ENCODE measurements at places on chromosomes 13 and 19.

DNA sequence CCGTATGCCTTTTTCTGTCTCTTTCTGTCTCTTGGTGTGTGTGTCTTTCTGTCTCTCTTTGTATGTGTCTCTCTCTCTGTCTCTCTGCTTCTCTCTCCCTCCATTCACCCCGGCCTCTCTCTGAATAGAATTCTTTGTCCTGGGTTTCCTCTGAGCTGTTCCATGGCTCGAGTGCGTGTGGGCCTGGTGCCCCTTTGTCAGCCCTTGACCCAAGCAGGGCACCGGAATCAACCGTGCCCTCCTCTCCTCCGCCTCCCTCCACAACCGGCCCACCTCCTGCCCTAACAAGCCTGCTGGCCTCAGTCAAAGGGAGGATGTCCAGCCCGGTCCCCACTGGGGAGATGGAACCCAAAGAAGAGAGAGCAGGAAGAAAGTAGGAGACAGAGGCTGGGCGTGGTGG lies 3.2 kb downstream of the AXL start:
- DNase-seq: no peak

- DNase-seq: no peak
Observed at GRCh38 chr13:36030670-36031331, 100.4 kb downstream of the DCLK1 start.

DNA sequence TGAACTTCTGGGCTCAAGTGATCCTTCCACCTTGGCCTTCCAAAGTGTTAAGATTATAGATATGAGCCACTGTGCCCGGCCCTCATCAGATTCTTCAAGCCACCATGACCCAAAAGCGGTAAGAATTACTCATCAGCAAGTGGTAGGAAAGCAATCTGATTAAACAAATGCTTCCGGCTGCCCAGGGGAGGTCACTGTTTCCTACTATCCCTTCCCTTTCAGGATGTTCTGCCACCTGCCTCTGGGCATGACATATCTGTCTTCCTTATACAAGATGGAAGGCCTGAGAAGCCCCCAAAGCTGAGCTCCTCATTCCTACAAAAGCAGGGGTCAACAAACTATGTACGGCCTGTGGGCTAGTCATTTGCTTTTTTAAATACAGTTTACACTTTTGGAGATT lies 7.0 kb downstream of the ABHD8 start:
- no peak for DNase-seq

- DNase-seq: no peak
Observed at GRCh38 chr19:39746836-39747529, 9.2 kb upstream of the CLC start.

DNA sequence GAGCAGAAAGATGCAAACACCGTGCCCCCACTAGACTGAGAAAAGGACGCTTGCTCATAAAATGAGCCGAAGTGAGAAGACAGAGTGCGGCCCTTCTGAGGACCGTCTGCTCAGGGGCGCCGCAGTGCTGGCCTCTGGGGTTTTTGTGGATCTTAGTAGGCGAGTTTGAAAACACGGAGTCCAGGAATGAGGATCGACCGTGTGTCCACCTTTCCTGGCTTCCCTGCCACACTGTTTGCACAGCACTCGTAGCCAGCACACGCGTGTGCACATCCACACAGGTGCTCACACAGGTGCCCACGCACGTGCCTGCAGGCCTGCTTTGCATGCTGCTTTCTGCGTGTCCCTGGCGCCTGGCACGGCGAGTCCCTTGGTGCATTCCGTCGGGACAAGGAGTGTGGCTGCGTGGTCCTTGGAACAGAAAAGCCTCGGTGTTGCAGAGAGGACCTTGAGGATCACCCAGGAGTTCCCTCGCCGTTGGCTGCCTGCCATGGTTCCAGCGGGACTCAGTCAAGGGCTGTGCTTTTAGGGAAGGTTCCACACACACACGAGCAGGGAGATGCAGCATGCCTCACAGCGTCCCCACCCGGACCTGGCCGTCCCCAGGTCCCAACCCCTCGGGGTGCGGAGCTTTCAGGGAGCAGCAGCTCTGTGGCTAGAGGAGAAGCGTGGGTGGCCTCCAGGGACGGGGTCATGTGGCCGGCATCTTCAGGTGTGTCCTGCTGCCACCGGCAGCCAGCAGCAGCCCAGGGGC lies 10.1 kb upstream of the ZNF554 start:
- no peak for DNase-seq

DNA sequence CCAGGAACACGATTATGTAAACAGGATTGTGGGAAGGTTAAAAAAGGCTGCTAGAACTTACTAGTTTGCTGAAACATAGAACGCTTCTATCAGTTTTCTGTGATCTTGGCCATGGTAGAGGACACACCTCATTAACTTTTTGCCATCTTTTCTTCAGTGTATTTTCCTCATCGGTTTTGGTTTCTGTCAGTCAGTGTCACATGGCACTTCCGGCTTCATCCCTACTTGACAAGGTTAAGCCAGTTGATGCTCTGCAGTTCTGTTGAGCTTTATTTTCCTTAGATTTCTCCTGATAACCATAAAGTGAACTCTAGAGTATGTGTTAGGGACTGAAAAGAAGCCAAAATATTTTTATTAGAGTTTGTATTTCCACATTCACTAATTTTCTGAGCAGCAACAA lies 147.5 kb downstream of the NDFIP2 start:
- DNase-seq: no peak

DNA sequence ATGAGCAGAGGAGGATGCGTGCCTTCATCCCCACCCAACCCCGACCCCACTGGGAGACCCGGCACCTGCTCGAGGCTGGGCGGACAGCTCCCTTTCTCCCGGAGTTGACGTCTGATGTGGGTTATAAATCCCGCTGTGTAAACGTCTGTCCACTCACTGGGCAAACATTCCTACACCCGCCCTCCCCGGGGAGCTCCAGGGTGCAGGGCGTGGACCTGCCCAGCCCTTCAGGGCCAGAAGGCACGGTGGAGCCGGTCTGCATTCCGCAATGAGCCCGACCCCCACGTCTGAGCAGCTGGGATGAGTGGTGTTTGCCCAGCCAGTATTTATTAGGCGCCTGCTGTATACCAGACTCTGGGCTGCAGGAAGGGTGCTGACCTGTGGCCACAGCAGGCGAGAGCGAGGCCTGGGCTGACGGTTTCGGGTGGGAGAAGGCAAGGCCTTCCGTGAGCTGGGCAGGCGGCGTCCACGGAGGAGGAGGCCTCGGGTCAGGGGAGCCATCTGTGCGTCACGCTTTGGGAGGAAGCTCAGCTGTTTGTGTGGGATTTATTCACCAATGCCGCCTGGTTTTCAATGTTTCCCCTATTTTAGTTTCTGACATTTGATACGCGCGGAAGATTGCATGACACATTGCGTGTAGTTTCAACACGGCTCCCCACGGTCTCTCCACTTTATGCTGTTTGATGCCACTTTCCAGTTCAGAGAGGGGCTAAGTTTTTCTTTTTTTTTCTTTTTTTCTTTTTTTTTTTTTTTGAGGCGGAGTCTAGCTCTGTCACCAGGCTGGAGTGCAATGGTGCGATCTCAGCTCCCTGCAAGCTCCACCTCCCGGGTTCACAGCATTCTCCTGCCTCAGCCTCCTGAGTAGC lies 2.0 kb downstream of the MISP start:
- DNase-seq: no peak

DNA sequence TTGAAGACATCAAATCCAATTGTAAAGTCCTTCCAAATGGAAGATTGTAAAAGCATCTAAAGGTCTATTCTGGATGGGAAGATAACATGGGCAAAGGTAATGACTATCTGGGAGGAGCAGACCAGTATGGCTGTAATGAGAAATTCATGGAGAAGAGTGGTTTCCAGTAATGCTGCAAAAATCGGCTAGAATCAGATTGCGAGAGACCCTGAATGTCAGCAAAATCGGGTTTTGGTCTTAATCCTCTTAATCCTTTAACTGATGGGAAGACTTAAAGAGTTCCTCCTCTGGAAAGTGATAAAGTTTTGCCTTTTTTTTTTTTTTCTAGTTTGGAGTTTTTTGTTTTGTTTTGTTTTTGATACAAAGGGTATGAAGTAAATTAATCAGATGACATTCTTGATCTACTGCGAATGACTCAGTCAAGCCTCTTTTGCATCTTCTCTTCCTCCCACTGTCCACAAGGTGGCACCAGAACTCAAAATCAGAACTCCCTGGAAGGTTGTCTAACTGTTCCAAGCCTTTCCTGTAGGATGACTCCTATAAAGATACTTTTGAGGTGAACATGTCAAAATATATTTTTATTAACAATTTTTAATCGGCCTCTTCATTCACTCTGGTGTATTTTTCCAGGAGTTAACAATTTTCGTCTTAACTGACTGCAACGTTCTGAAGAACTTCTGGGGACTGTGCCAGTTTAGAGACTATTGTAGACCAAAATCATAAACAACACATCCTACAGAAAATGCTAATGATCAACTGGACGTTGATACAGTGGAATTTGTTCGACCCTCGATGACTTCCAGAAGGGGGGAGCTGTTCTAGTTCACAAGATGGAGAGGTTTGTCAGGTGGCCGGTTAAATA lies 213.3 kb upstream of the MIR17HG start:
- DNase-seq: no peak
